NCI-H82 (cell line): ENCODE measurements at places on chromosomes 6 and 20.

DNA sequence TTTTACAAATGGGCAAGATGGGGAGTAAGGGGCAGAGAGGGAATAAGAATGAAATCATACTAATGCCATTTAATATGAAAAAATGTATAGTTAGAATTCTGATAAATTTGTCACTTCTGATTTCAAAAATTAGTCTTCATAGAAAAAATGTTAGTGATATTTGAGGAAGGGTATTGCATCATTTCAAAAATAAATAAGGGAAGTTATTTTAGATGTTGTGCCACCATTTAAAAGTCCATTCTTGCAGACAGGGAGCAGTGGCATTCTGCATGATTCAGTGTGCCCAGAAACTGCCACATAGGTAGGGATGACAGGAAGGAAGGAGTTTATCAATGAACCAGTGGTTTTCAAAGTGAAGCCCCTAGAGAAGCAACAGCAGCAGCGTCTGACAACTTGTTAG lies 674.6 kb downstream of the EPM2A start:
- no peak for DNase-seq

DNA sequence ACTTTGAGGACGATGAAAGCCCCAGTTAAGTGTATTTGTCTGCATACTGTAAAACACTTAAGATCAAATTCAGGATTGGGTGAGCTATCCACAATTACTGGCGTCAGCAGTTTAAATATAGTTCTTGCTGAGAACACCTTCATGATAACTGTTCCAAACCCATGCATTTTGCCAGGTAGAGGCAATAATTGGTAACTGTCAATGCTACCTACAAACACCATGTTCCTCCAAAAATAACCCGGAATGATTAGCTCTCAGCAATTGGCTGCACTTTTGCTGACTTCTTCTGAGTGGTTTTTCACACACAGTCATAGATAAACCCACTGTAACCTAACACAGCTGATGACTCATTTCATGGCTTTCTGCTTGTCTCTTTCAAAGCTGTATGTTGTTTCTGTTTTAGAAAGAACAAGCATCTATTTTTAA lies 1358.6 kb upstream of the GJE1 start:
- no peak for DNase-seq

GRCh38 chr6:24861934-24862333 lies 63.2 kb upstream of the ARMH2 start:
- no peak for DNase-seq

DNA sequence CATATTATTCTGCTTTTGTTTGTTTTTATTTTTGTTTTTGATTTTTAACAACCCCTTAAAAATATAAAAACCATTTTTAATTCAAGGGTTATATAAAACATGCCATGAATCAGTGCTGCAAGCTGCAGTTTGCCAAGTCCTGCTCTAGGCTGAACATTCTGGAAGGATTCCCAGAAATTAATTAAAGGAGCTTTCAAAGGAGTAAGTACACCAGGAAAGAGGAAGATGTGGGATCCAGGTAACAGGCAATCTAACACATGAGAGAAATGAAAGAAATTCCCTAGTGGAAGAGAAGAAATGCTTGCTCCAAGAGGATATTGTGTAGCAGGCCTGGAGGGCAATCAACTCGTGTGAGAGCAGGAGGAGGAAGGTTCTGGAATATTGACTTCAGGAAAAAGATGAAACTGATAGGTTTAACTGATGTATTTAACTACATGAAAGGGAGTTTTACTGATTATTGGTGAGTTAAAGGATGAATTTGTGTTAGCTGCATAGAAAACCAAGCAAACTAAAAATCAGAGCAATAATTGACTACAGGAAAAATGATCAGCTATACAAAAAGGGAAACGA lies 146.0 kb upstream of the PHACTR1 start:
- DNase-seq, result no peak

GRCh38 chr6:34213772-34214171 lies 22.9 kb upstream of the HMGA1 start:
- DNase-seq, result no peak

DNA sequence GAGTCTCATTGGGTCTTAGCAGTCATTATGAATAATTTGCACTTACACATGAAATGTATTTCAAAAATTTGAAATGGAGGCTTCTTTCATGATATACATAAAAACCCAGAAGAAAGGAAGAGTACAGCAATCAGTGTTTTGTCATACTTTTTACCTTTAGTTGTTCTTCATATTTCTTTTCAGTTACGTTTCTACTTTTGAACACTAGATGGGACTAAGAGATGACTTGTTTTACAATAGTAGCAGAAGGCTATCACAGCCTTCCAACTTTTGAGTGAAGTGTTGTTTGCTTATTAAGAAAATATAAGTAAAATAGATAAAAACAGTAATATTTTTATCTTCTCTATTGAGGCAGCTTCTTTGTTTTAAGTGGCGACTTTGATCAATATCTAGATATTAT lies 58.1 kb downstream of the L3MBTL3 start:
- peak; percentile 5 for DNase-seq

GRCh38 chr6:113495521-113495920 lies 361.6 kb upstream of the MARCKS start:
- no peak for DNase-seq

- DNase-seq, result no peak
These were observed 278.7 kb upstream of the CITED2 start for GRCh38 chr6:139653111-139653510.

GRCh38 chr6:13638626-13639025 lies 23.5 kb downstream of the NOL7 start:
- no peak for DNase-seq

GRCh38 chr20:62719250-62719935 lies 10.8 kb downstream of the NTSR1 start:
- no peak for DNase-seq

DNA sequence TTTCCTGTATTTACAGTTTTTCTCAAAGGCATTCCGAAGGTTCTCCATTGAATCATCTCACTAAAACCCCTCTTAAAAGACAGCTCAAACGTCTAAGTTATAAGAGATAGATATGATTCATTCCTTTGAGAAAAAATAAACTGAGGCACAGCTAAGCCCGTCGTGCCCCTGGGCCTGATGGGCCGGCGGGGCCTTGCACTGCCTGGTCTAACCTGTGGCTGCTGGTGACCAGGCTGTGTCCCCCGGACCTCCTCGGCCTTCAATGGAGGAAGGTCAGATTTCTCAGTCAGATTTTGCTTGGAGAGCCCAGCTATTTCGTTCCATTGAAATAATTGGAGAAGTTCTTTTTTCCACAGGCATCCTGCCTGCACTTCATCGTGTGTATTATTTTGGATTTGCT lies 11.3 kb upstream of the FOXC1 start:
- DNase-seq, result no peak

DNA sequence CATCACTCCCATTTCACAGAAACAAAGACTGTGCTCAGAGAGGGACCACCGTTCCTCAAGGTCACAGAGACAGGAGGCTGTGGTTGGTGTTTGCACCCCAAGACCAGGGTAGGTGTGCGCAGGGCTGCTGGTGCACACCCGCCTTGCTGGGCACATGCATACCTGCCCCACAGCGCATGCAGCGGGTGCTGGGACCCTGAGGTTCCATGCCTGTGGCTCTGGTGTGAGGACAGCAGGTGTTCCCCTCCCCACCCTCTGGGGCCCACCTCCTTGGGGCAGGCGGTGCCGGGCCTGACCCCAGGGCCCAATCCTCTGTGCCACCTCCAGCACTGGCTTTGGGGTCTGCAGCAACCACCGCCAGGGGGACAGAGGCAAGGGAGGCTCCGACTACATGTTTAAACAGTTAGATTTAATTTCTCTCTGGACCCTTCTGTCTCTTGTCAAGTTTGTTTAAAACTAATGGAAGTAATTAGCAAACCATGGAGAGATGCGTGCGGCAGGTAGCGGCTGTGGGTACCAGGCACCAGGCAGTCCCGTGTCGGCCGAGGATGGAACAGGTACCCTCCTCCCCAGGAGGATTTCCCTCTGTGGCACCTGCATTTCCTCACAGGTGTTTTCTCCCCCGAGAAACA lies 327.8 kb downstream of the TAF4 start:
- no peak for DNase-seq

DNA sequence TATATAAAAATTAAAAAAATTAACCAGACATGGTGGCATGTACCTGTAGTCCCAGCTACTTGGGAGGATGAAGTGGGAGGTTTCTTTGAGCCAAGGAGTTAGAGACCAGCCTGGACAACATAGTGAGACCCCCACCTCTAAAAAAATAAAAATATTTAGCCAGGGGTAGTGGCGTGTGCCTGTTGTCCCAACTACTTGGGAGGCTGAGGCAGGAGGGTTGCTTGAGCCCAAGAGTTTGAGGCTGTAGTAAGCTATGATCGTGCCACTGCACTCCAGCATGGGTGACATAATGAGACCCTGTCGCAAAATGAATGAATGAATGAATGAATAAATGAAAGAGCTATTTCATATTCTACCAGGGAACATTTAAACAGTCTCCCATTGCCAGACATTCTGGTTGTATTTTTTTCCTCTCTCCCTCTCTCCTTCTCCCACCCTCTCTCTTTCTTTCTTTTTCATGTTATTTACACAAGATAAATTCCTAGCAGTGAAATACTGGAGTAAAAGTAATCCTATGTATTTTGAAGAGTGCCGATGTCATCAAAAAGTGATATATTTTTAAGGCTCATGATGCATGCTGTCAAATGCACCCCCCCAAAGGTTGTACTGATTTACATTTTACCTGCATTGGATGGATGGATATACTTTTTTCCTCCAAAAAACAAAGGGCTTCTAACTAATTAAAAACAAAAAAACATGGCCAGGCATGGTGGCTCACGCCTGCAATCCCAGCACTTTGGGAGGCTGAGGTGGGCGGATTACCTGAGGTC lies 194.8 kb upstream of the ZNF217 start:
- no peak for DNase-seq

DNA sequence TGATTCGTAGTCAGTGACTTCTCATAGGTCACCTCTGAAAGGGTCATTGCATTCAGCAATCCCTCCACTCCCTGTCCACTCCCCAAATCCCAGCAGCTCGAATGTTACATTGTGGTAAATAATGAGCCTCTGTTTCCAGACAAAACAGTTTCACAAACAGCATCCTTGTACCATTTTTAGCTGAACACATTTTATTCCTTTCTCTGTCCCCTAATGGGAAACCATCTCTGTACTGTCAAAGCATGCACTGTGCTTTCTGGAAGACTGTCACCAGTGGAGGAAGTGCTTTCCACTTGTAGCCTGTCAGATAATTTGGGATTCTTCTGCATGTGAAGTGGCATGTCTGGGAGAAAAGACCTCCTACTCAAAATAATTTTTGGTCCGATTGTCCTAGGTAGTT lies 82.0 kb downstream of the SLC35F1 start:
- no peak for DNase-seq

DNA sequence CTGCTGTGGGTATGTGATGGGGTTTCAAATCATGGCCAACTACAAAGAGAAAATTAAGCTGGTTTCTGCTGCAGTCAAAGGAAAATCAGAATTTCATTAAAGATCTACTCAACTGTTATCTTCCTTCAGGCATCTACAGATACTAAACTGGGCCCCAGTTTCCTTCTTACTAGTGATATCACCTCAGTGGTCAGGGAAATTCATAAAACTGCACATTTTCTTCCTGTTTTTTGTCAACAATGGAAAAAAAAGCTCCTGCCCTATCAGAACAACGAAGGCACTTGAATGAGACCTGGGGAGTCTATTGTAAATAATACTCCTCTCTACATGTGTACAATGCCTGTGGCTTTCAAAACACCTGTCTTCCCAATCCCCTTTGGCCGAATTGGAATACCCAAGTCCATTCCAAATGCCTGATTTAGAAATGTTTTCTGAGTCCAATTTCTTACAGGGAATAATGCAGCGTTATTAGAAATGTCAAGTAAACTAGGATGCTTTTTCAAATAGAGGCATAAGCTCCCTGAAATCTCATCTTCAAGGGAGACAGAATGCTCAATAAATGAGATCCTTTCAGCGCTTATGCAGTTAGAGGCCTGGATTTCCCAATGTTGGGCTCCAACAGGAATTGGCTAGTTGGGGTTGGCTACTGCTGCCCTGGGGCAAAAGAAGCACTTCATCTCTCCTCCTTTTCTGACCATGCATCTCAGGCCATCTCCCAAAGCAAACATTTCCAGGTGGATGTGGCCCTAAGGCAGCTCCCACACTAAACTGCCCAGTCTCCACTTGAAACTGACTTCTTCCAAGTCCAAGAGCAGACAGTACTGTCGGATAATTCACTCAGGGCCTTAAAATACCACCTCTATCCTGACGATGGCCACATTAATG lies 143.3 kb downstream of the NFATC2 start:
- no peak for DNase-seq

DNA sequence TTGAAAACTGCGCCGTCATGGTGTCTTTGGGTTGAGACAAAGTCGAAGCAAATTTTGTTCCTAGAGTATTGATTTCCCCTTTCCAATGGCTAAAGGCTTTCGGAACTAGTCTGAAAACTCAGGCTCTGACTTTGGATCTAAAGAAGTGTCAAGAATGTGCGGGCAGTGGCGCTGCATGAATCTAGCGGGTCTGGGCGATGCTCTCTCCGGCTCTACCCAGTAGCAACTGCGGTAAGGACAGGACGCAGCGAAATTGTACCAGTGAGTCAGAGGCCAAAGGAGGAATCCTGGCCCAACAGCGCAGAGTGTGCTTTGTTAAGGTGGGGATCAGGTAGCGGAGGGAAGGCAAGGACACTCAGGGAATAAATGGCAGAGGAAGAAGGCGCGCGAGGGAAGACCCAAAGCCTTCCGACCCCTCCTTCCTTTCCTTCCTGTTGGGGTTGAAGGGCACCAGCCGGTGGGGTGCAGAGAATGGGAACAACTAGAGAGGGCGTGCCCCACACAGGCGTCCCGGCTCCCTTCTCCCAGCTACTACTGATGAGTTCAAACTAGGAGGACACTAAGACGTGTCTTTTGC lies 32.1 kb downstream of the HLA-F start:
- no peak for DNase-seq

DNA sequence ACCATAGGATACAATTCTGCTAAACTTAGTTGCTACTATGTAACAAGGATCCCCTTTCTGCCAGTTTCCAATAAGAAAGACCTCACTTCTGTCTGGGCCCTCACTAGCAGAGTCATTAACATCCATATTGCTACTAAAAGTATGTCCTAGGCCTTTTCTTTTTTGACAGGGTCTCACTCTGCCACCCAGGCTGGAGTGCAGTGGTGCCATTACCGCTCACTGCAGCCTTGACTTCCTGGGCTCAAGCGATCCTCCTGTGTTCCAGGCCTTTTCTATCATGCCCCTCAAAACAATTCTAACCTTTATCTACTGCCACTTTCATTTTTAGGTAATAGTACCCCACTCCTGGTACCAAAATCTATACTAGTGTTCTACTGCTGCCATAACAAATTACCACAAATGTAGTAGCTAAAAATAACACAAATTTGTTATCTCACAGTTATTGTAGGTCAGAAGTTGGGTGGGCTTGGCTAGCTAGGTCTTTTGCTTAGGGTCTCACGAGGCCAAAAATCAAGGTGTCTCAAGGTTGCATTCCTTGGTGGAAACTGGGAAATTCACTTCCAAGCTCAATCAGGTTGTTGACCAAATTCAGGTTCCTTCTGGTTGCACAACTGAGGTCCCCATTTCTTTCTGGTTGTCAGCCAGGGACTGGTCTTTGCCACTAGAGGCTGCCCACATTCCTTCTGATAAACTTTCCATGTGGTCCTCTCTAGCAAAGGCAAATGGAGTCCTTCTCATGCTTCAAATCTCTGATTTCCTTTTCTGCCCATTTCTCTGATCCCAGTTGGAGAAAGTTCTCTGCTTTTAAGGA lies 3.0 kb downstream of the CSNK2A1 start:
- DNase-seq, result no peak

GRCh38 chr6:79574630-79575225 lies 37.5 kb upstream of the LCA5 start:
- DNase-seq, result no peak
